ENCODE measurements at places on chromosomes 5 and 9.

GRCh38 chr9:95611354-95611753, 94.6 kb upstream of the PTCH1 start:
- DNase-seq, result no peak

DNA sequence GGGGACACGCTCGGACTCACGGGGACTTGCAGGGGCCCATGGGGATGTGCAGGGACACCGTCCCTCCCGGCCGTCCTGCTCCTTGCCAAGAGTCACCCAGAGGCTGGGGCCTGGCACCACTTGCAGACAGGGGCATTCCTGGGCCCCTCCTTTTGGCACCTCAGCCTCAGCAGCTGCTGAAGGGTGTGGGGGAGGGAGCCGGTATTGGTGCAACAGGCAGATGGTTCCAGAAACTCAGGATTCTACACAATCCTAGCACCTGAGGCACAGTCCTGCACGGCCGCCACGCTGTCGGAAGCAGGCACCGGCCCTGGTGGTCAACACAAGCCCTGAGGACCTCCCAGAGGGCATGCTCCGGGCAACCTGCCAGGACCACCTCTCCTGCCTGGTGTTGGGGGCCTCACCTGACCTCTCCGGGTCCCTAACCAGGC, 19.3 kb upstream of the SLC12A7 start:
- no peak for DNase-seq

- DNase-seq, result no peak
Observed at GRCh38 chr5:93868851-93869250, 127.5 kb upstream of the POU5F2 start.

DNA sequence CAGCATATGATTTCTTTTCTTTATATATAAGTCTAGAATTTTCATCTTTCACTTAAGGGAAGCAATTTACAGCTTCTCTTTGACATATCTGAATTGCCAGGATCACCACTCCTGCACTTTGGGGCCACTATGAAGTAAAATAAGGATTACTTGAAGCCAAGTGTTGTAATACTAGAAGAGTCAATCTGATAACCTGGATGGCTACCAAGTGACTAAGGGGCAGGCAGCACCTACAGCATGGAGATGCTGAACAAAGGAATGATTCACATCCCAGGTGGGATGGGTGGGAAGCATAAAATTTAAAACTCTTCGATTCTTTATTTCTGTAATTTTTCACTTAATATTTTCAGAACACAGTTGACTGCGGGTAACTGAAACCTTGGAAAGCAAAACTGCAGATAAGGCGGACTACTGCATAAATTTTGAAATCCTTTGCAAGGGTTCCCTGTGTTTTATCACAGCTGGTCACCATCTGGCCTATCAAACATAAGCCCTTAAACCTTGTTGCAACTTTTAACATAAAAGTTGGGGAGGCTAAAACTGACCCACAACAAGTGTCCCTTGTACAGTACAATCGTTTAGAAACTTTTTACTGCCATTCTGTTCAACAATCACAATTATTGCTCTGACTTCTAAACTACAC, 31.2 kb downstream of the NR3C1 start:
- DNase-seq, result no peak

DNA sequence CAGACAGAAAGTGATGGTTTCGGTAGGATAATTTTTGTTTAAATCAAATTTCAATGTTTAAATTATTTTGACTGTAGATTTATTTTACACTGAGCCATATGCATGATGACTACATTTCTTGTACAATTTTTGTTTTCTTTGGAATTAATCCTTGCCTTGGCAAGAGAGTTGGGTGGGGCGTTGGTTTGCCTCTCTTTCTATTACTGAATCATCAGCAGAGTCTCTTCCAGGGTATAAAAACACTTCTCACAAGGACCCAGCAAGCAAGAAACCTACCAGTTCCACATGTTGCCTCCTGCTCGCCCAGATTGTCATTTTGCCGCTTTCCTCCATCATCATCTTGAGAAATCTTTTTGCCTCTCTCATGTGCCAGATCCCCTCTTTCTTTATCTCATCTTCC, 455.0 kb upstream of the DMAC1 start:
- DNase-seq, result no peak

DNA sequence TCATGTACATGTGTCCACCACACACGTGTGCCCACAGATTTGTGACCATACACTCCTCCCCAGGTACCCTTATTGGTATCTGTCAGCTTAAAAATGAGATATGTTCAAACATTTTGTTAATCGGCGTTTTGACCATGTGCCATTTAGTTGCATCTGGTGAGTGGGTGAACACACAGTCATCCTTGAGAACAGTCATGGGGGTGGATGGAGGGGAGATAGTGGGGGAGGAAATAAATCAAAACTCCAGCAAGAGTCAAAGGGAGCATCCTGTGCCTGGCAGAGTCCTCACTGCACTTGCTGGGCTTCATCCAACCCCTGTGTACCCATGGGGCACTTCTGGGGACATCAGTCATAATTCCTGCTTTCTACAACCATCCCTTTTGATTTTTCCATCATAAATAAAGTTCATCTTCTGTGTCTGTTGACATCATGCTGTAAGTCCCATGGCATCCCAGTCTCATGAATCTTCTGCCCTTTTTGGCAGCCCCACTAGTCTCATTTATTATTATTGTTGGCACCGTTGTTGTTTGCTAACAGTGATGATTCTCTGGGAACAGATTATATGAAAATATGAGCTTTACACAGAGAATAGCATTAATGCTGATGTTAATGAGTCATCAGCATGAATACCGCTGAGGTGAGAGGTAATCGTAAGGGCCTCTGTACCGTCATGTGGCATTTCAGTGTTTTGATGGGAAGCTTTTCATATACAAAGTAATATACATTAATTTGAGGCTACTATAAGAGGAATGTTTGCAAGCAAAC, 24.4 kb upstream of the CLK4 start:
- DNase-seq, result no peak

- no peak for DNase-seq
Observed at GRCh38 chr5:157109744-157110143, 900 bp upstream of the HAVCR2 start.

DNA sequence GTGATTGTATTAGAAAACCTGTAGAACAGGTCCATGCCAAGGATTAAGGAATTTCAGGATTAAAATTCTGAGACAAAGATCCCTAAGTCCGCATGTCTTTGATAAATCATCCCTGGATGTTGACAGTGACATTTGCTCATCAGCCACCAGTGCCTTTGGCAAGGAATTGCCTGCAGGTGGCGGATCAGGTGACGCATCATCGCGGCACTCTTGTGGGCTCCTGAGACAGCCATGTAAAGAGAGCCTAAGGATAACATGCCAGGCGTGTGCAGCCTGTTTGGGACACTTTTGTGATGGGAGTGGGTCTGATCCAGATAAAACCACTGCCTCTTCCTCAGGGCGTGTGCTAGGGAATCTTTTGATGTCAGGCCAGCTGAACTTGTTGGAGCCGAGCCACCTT, 40.6 kb downstream of the ADCY2 start:
- DNase-seq, result no peak

DNA sequence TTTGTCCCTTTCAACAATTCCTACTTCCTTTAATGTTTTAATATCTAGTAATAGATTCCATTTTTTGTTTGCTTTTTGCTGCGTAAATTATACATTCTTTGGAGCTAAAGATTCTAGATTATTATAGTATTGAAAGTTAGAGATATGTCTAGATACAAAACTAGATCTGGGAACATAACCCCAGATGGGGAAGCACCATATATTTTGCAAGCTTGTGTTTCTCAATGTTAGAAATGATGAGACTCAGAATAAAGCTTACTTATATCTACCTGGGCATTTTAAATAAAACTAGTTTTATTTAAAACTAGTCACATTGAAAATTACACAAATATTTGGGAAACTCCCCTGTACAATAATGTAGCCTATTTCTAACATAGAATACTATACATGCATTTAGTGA, 32.2 kb downstream of the TRIO start:
- DNase-seq, result no peak

DNA sequence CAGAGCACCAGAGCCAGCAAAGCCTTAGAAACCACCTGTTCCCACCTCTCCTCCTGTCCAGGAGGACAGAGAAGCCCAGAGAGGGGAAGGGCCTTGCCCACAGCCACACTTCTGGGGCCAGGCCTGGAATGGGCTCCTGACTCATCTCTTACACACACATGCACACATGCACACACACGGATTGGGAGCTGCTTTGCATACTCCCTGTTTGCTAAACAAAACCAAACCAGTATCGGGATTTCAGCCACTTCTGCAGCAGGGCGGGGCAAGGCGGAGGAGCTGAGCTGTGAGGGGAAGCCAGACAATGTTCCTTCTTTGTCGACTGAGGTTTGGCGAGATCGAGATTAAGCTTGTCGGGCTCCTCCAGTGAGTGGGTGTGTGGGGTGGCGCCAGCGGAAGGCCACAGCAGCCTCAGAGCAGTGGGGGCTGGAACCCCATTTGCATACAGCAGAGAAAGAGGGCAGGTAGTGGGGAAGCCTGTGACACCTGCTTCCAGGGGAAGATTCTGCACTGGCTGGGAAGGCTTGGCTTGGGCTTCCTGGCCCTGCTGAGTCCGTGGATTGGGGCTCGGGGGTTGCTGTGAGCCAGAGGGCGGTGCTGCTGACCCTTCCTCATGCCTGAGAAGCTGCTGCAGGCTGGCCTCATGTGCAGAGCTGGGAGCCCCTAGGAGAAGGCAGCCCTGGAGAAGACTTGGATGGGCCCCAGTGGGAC, 16.1 kb downstream of the GFI1B start:
- DNase-seq, result no peak

- DNase-seq, result no peak
Observed at GRCh38 chr9:78811622-78812276, 514.8 kb downstream of the PSAT1 start.

- DNase-seq, result no peak
Observed at GRCh38 chr5:10595672-10596309, 31.9 kb downstream of the ANKRD33B start.

DNA sequence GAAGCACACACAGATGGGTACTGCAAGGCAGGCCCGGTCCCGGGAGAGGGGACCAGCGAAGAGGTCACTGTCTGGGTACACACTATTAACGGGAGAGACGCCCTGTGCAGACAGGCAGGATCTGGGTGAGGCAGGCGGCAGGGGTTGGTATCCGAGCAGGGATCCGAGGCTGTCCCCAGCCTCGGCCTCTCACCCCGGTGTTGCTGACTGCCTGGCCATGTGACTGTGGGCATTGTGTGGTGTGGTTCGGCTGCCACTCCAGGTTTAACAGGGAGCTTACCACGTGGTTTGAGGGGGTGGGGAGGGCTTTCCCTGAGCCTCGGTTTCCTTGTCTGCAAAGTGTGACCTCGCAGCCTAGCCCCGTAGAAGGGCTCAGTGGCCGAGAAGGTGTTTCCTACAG, 11.1 kb upstream of the RALGDS start:
- DNase-seq, result no peak

DNA sequence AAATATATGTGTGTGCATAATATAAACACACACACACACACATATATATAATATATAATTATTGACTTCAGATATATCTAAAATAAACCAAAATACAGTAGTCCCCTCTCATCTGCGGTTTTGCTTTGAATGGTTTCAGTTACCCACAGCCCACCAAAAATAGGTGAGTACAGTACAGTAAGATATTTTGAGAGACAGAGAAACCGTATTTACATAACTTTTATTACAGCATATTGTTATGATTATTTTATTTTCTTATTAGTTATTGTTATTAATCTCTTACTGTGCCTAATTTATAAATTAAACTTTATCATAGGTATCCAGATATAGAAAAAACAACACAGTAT, 564.2 kb downstream of the ACTL7B start:
- no peak for DNase-seq

- no peak for DNase-seq
Observed at GRCh38 chr5:171654881-171655280, 130.7 kb upstream of the SMIM23 start.

DNA sequence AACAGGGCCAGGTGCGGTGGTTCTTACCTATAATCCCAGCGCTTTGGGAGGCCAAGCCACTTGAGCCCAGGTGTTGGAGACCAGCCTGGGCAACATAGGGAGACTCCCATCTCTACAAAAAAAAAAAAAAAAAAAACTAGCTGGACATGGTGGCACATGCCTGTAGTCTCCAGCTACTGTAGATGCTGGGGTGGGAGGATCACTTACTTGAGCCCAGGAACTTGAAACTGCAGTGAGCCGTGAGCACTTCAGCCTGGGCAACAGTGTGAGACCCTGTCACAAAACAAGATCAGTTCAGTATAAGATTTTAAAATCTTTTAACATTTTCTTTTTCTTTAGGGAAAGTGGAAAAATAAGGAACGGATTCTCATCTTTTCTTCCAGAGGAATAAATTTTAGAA, 2.5 kb downstream of the BRIX1 start:
- DNase-seq, result no peak

GRCh38 chr5:168339109-168339771, 47.8 kb downstream of the WWC1 start:
- DNase-seq, result no peak

DNA sequence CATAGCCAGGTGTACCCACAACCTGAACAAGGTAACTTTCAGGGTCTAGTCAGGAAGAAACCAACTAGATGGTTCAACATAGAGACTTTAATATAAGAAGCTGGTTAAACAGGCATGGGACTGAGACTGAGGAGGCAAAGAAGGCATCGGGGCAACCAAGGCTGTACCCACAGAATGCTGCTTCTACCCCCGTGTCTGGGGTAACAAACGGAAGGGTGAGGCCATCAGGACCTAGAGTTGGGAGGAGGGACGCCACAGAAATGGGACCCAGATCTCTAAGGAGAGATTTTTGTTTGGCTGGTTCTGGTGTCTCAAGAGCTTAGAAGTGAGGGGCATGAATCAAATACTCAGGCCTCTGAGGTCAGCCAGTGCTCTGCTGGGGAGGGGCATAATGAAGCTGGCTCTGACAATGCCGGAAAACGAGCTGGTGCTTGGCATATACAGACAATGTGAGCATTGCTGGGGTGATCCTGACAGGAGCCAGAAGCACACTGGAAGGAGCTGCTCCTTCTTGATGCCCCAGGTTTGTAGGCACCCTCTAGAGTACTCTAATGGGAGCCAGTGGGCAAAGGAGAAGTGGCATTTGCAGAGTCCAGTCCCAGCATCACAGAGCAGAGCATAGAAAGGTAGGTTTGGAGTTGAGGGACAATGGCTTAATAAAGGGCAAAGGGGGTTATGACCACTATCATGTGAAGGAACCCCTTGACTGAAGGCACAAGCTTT, 3.7 kb downstream of the MLANA start:
- DNase-seq, result no peak

GRCh38 chr9:123420592-123421111, 64.7 kb downstream of the CRB2 start:
- DNase-seq, result no peak

GRCh38 chr9:18994263-18994916, 38.6 kb downstream of the SAXO1 start:
- no peak for DNase-seq

DNA sequence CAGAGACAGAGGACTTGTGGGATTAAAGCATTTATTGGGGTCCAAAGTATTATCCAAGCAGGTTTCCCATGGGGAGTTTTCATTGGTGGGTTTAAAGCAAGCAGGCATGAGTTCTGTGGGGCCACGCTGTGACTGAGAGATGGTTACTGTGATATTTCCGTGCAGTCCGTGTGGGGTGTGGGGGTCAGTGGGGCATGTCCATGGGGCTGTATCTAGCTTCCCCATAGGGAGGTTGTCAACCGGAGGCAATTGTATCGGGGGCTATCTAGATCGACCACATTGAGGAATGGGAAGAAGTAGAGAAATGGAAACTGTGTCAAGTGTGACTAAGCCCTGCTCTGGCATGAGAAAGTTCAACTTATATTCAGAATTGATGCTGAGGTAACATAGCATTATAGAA, 7.1 kb upstream of the RPS23 start:
- DNase-seq, result no peak

GRCh38 chr9:132896906-132897305, 18.2 kb downstream of the SPACA9 start:
- no peak for DNase-seq

Measured in GM19239 (cell line).